ENCODE measurements at places on chromosomes 5 and 9.

- no peak for DNase-seq
These were observed 15.1 kb upstream of the IGFBPL1 start for GRCh38 chr9:38439291-38439915.

- no peak for DNase-seq
These were observed 92.2 kb upstream of the MOCS2 start for GRCh38 chr5:53201746-53202145.

DNA sequence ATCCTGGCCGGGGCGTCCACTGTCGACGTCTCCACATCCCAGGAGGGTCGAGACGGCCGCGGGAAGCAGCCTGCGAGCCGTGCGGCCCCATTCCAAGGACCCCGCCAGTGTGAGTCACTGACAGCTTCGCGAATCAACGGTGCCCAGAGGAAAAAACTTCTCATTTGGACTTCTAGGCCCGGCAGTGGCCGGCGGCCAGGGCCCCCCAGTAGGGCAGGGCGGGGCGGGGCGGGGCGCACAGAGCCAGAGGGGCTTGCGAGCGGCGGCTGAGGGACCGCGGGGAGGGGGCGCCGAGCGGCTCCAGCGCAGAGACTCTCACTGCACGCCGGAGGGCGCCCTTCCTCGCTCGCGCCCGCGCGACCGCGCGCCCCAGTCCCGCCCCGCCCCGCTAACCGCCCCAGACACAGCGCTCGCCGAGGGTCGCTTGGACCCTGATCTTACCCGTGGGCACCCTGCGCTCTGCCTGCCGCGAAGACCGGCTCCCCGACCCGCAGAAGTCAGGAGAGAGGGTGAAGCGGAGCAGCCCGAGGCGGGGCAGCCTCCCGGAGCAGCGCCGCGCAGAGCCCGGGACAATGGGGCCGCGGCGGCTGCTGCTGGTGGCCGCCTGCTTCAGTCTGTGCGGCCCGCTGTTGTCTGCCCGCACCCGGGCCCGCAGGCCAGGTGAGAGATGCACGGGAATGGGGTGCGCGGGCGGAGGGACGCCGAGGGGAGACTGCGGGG, at the start of gene F2R:
Gene F2R, plus strand, starts transcription at position 391 of the 720 bp plus-strand sequence. Its CDS starts 182 bp downstream, at position 573.
- DNase-seq = no peak

DNA sequence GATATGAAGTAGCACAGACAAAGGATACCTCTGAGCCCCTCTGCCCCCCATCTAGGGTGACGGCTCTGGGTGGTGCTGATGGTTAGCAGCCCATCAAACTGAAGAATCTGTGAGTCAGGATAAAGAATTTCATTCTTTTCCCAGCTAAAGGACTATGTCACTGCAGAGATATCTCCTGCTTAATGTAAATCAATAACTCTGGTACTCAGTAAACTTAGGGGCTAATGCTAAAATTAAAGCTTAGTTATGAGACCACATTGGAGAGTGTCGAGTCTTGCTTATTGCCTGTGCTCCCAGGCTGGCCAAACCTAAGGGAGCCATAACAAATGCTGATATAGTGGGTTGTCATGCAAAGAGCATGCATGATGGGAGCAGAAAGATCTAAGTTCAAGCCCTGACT, 25.6 kb upstream of the ACTBL2 start:
- DNase-seq = no peak

DNA sequence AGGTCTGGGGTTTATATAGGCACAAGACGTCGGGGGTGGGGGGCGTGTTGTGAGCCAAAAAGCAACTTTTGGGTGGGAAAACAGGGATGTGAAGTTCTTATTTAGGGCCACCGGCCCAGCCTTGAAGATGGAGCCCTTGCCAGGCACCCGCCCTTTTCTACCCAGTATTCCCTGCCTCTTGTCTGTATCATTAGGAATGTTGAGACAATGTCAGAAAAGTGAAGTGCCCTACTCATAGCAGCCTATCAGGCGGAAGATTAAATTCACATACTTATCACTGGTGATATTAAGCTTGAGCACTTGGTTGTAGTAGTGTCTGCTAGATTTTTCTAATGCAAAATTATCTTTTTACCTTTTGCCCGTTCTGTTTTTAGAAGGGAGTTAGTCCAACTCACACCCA, 293.5 kb downstream of the CDH10 start:
- no peak for DNase-seq

- no peak for DNase-seq
These were observed 483.5 kb upstream of the CD180 start for GRCh38 chr5:67680099-67680498.

GRCh38 chr9:88478246-88478645, 56.7 kb upstream of the NXNL2 start:
- DNase-seq = no peak

DNA sequence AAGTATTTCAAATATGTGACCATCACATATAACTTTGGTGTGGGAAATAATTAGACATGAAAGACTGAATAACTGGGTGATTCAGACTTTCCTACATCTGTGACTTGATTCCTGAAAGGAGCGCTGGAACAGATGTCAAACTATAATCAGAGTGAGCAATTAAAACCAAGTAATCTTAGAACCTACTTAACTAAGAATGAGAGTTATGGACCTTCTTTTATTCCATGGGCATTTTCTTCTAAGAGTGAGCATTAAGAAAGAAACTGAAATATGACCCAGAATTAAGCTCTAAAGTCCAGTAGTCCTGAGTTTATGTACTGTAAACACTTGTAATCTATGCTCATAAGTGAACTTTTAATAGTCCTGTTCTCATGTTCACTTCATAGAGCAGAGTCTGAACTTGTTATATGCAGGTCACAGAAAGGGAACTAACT, 68.4 kb downstream of the PAM start:
- DNase-seq = no peak

GRCh38 chr9:89871871-89872331, 267.1 kb downstream of the GADD45G start:
- no peak for DNase-seq

DNA sequence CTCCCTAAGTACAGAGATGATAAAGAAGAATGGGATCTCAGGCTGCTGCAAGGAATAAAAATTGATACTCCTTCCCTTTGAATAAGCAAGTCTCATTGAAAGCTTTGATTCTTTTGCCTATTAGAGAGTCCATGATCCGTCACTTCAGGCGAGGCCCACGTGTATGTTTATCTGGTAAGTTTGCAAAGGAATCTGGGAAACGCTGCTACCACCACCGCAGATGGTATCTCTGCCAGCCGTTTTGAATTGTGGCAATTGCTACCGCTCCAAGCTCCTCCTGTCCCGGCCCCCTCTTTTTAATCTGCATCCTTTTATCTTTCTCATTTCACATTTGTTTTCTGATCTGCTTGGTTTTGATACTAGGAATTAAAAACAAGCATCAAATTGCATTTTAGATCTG, 42.9 kb upstream of the GRIA1 start:
- DNase-seq = no peak

DNA sequence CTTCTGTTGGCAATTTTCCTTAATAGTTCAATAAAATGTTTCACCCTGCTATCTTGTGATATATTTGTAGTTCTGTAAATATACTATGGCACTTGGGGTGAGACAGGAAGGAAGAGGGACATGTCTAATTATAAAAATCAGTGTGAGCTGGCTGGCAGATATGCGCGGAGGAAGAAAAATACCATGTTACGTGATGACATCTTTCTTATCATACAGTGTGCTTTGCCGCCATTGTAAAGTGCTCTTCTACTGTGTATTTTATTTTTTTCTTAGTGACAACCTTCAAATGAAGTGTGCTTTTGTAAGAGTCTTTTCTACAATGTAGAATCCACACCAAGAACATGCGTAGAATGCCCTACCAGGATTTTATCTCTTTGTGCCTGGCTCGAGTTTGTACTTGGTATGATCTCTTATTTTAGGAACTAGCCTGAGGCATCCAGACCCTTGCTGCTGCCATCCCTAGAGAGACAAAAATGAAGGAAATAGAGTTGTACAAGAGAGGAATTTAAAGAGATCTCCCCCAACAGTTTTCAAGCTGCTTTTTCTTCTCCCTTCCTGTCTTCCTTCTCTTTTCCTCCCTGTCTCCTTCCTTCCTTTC, 46.7 kb upstream of the RIOK2 start:
- no peak for DNase-seq

GRCh38 chr5:138737494-138738265, 15.5 kb upstream of the CTNNA1 start:
- no peak for DNase-seq

DNA sequence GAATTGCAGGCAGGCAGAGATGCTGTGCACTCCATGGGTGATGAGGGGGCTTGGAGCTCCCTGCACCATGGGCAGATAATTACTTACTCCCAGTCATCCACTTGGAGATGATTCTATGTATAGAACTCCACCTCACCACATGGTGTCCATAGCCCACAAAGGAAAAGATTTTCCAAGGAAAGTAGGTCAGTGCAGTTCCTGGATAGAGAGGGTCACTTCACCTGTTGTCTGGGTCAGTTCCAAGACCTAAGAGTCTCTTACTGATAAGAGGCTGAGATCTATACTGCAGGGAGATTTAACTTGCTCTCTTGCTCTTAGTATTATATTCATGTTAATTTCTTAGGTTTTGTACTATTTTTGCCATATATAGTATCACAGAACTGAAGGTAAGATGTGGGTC, 113.9 kb upstream of the BRINP1 start:
- DNase-seq = no peak

GRCh38 chr9:129650680-129651235, 8.8 kb upstream of the ASB6 start:
- no peak for DNase-seq

DNA sequence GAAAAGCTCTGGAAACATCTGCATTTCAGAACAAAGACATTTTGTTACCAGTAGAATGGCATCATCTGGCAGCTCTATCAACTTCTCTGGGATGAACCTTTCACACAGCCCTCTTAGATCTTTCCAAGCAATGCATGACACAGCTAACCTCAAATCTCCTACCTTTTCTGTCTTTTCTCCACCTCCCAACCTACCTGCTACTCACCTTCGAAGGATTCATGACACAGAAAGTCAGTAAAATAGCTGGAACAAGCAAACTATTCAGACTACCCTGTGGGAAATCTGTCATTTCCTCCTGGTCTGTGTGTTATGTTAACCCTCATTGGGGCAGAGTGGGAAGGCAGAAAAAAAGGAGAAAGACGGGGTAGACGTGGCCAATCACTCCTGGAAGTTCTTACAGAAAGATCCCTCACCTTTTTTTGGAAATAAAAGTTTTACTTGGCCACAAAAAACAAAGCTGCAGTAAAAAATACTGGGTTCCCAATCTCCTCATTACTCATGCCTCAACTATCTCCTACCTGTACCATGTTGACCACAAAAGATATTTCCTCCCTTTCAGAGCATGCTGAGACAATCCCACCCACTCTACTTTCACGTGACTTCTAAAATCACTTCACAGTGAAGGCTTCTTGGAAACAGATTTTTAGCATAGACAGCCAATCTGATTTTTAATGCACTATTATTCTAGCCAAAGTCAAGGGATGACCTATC, 362.1 kb upstream of the RFX3 start:
- DNase-seq = no peak

DNA sequence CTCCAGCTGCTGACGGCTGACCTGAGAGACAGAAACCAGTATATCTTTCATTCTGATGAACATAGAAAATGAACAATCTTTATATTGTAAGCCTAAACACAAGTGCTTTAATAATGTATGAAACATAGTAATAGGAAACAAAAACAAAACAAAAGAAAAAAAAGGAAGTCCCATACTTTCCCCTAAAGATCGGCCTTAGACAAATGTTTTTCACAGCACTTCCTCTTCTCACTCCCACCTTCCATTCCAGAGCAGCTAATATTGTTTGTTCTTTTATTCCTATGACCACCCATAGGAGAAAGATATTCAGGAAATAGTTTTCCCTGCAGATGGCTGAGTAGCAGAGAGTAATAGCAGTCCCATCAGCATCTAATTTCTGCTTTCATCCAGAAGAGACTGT, 194.4 kb upstream of the SLC27A6 start:
- no peak for DNase-seq

GRCh38 chr9:38296807-38297206, 95.7 kb upstream of the ALDH1B1 start:
- DNase-seq = no peak

GRCh38 chr9:72565535-72565934, 44.1 kb downstream of the TMC1 start:
- no peak for DNase-seq

DNA sequence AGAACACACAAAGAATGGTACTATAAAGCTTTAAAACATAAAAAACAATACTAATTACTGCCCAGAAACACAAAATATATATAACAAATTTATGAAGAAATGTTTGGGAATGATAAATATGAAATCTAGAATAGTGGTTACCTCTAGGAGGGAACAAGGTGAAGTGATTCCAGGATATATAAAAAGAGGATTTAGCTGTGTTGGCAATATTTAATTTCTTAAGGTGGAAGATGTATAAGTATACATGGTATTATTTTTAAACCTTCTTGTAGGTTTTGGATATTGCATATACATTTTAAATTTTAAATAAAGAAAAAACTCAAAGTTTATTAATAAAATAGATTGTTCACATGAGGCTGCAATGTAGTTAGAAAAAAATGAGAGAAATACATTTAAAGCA, 112.7 kb upstream of the ZNF618 start:
- DNase-seq = no peak

Data from NCI-H2081 treated with DMSO at 0.1 percent for 48 hours (cell line).